ENCODE measurements at places on chromosomes 2 and 18.

DNA sequence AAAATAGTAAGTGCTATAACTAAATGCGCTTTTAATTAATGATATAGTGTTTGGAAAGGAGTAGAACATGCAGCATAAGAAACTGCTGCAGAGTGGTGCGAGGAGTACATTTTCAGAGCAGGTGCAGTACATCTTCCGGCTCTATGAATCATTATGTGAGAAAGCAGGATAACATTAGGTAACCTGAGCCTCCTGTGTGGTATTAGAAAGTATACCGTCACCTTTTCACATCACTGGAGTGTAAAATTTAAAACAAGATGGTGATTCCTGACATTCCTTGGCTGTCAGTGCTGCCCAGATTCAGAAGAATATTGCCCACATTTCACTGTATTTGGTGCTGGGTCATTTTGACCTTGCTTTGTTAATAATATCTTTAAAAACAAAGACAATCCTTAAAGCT lies 7.8 kb upstream of the DYNC2LI1 start:
- no peak for DNase-seq

DNA sequence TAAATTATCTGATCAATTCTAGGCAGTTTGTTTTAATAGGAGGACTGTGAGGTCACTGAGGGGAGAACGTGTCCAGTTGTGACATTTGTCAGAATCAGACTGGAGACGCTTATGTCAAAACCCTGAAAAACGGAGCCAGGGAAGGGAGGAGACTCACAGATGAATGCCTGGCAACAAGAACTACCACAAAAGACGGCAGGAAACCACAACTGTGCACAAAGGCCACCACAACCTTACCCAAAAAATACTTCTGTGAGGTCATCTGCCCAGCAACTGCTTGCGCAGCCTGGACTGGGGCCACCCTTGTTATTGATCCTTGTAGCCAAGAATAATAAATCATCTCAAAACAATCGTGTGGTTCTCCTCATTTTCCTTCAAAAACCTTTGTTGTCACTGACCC lies 173.0 kb upstream of the ALKAL2 start:
- DNase-seq = peak; percentile 27

GRCh38 chr2:45273412-45274249 lies 264.4 kb upstream of the SIX2 start:
- no peak for DNase-seq

- DNase-seq = no peak
Observed at GRCh38 chr2:175684466-175684865, 317.6 kb downstream of the LNPK start.

DNA sequence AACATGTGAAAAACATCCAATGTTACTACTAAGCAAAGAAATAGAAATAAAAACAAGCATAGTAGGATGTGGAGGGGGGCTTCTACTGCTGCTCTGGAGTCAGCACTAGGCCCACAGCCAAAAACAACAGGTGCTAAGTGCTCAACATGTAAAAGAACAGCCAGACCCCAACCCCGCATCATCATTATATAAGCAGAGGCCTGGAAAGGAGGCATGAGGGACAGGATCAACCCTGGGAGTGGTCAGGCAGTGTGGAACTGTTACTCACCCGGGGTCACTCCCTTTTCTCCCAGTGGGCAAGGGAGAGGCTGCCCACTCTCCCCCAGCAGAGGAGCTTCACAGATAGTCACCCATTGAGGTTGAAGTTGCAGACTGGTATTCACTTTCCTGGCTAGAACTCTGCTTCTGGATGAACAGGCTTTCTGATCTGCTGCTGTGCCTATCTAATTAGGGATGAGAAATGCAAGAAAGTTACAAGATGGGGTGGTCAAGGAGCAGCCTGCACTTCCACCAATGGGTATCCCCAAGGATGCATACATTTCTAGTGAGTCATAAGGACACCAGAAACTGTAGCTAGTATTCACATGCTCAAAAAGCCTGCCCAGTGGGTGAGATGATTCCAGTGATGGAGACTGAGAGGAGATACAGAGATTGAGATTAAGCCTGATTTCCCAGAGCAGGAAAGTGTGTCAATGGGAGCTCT lies 480.1 kb upstream of the TCF4 start:
- DNase-seq = no peak

DNA sequence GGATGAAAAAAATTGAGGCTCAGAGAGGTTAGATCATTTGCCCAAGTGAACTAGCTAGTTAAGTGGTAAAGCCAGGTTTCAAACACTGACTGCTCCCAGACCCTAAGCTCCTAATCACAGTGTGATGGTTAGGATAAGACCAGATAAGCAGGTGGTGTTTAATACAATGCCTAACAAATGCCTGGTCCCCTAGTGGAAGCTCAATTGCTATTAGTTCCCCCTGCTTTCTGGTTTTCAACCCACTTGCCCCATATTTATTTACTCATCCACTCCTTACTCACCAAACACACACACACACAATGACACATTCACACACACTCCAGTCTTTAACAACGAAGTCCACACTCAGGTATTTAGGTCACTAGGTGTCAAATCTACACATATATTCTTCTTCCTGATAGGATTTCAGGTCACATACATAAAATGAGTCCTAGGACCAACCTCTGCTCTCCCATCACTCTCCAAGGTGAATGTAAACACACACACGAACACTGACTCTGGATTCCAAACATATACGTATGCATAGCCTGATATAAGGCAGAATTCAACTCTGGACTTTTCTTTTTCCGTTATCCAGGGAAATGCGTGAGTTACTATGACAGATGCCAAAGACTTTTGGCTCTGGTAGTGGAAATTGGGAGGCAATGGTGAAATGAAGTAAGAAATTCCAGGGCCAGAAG lies 73.6 kb upstream of the TSPYL6 start:
- DNase-seq = no peak

DNA sequence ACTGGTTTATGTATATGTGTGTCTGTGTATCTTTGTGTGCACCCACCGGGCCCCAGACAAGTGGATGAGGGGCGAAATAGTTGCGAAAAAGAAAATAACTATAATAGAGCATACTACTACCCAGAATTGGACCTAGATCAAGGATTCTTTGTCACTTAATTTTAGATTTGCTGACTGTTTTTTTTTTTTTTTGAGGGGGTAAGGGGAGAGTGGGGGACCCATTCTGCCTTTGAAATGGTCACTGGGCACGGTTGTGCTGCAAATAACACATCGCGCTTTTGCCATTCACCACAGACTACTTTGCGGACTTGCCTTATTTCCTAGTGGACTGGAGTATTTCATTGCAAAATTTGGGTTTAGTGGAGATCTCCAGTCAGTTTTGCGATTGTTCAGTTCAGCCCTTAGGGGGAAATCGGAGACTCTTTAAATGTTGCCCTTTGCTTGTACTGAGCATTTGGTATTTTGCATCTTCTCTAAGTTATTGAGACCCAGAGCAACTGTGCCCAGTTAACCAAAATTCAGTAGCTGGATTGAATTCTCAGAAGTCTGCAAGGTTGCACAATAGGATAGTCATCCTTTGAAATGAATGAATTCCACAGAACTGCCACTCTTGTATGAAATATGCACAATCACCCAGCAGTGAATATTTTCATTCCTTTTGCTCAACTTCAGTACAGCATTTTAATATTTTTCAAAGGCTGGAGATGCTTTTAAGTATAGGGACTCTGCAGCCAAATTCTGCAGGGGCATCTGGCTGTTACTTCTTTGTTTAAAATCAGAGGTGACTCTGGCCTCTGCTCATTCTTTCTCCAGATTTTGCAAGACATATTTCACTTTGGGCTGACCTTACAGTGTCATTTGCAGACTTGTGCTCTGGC lies 2.9 kb downstream of the TRIB2 start:
- DNase-seq = no peak

GRCh38 chr18:26646901-26647300 lies 98.5 kb upstream of the KCTD1 start:
- DNase-seq = no peak

- DNase-seq = no peak
Observed at GRCh38 chr2:222440673-222441422, 16.5 kb downstream of the SGPP2 start.

DNA sequence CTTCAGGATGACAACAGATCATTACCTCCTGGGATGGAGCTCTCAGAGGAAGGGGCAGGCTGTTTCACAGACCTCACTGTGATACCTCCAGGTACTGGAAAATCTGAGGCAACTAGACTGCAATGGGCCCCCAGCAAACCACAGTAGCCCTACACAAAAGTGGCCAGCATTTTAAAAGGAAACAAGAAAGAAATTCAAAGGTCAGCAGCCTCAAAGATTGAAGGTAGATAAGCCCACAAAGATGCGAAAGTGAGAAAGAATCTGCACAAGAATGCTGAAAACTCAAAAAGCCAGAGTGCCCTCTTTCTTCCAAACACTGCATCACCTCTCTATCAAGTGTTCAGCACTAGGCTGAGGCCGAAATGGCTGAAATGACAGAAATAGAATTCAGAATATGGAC lies 499.5 kb upstream of the CHAC2 start:
- no peak for DNase-seq

GRCh38 chr2:15677141-15677843 lies 85.6 kb downstream of the DDX1 start:
- no peak for DNase-seq

DNA sequence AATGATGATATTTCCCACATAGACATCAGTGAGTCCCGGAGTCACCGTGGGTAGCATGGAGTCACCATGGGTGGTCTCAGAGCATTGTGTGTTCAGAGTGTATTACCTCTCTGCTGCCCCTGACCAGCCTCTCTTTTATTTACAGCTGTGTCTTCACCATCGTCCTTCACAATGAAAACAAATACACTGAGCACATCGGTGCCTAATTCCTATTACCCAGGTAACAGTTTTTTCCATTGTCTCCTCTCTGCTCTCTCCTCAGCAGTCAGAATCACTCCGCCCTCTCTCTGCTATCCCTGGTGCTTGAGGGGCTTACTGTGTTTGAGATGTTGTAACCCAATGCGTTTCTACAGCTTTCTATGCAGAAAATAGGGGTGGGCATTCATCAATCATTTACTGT lies 361.5 kb upstream of the RAB12 start:
- no peak for DNase-seq

DNA sequence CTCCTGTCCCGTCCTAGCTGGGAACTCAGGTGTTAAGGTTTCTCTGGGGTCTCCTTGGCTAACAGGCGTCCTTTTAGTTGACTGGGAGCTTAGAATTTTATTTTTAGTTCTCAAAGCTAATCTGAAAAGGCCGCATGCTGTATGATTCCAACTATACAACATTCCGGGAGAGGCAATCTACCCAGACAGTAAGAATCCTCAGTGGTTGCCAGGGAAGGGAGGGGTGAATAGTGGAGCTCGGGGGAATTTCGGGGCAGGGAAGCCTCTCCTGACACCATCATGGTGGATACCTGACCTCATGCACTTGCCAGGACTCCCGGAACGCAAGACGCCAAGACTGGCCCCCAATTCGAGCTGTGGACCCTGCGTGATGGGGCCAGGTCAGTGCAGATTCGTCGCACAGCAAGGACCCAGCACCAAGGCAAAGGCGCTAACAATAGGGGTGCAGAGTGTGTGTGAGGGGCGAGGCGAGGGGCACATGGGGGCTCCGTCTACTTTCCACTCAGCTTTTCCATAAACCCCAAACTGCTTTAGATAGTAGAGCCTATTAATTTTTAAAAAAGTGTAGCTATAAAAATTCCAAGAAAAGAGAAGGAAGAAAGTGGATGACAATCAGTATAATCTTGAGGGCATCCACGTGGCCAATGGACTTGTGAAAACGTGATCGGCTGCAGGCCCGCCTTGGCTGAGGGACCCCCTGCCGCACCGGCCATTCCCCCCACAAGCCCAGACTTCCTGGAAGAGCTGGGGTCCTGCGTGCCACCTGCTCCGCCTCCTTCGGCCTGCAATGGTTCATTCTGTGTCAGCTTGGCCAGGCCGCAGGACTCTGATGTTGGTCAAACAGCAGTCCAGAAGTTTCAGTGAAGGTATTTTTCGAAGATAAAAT lies 17.3 kb downstream of the PDCD1 start:
- DNase-seq = no peak

- DNase-seq = peak; percentile 51
Observed at GRCh38 chr2:120231564-120231973, 8.4 kb upstream of the TMEM185B start.

- no peak for DNase-seq
Observed at GRCh38 chr2:156229724-156230362, 102.7 kb downstream of the NR4A2 start.

DNA sequence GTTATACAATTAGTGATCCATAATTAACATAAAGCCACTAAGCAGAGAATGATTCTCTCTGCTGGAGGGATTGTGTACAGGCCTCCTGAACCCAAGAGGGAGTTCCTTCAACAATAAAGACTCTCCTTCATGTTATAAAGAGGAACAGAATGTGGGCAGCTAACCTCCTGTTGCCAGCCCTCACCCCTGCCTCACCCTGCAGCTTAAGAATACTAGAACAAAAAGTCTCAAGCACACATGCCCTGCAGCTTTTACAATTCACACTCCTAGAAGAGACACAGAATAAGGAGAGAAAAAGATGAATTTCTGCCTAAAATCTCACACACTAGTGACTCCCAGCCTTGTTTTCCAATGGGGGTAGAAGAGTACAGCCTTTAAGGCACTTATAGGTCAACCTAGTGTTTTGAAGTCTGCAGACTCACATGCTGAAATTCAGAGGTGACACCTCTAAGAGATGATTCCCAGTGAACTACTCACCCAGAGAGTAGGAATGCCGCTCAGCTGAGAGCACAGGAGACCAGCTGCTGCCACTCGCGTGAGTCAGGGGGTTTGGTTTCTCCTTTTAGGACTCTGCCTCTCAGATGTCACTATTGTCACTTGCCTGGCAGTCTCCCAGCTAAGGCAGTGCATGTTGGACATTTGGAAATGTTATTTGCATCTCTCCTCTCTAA lies 32.5 kb upstream of the IL1RL1 start:
- DNase-seq = no peak

DNA sequence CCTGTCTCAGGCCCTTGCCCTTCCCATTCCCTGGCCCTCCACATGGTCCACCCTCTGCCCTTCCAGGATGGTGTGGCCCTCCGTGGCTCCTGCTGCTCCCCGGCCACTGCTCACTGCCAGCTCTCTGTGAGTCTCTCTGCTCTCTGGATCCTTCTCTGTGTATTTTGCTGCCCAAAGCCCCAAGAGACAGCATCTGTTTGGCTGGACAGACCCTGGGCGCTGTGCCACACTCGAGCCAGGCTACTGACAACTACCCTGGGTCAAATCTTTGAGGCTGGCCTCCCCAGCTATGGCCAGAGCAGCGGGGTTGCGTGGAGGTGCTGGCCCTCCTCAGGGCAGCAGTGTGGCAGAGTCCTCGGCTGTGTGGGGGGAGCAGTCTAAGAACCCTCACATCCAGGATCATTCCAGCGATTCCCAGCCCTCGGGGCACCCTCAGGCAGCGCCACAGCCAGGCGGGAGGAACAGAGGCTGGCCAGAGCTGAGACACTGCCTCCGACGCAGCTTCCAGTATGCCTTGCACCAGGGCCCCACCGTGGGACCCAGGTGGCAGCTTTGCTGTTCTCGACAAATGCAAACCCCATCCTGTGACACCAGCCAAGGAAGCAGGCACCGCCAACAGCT lies 139.4 kb upstream of the GLI2 start:
- no peak for DNase-seq
